ENCODE measurements at places on chromosomes 4 and X. TPM values are rescaled to one million over a fixed set of nuclear protein-coding genes. Genes with fewer than 3 reads are reported as not detected.

STK26 gene
- 9.2 TPM for polyA plus RNA-seq

YY2 gene
- polyA plus RNA-seq: 3.3 TPM

CT47B1 gene
- not detected for polyA plus RNA-seq

NOP14 gene
- 18.0 TPM for polyA plus RNA-seq

EMCN gene
- 134 TPM for polyA plus RNA-seq

LRP2BP gene
- polyA plus RNA-seq: 4.5 TPM

CXCL11 gene
- 0.43 TPM for polyA plus RNA-seq

HEPH gene
- polyA plus RNA-seq: 115 TPM

GLUD2 gene
- 3.0 TPM for polyA plus RNA-seq

CT45A3 gene
- polyA plus RNA-seq: not detected

BEX1 gene
- polyA plus RNA-seq: 67.2 TPM

FABP2 gene
- polyA plus RNA-seq: not detected

DCAF12L2 gene
- polyA plus RNA-seq: 2.7 TPM

USP38 gene
- 27.8 TPM for polyA plus RNA-seq

HMX1 gene
- 0.09 TPM for polyA plus RNA-seq

NIPAL1 gene
- polyA plus RNA-seq: 10.7 TPM

FDCSP gene
- polyA plus RNA-seq: 1.8 TPM

CTAG2 gene
- not detected for polyA plus RNA-seq

LPAR4 gene
- polyA plus RNA-seq: 16.8 TPM

TREX2 gene
- 0.34 TPM for polyA plus RNA-seq

FAM184B gene
- 0.50 TPM for polyA plus RNA-seq

GLRA2 gene
- 0.20 TPM for polyA plus RNA-seq

PNMA3 gene
- polyA plus RNA-seq: 32.5 TPM

ADGRG4 gene
- not detected for polyA plus RNA-seq

RPA4 gene
- polyA plus RNA-seq: not detected

OCIAD2 gene
- 195 TPM for polyA plus RNA-seq

TMEM154 gene
- polyA plus RNA-seq: 1.1 TPM

TEX13C gene
- polyA plus RNA-seq: not detected

KLHL15 gene
- polyA plus RNA-seq: 21.7 TPM

TSC22D3 gene
- 105 TPM for polyA plus RNA-seq

MAGEB6 gene
- polyA plus RNA-seq: not detected

LRAT gene
- polyA plus RNA-seq: 0.70 TPM

N4BP2 gene
- polyA plus RNA-seq: 19.7 TPM

MAGEA12 gene
- polyA plus RNA-seq: not detected

PASD1 gene
- polyA plus RNA-seq: not detected

EFHC2 gene
- polyA plus RNA-seq: 10.1 TPM

ARAP2 gene
- polyA plus RNA-seq: 8.6 TPM

MYOZ2 gene
- polyA plus RNA-seq: 0.16 TPM

FRG2 gene
- not detected for polyA plus RNA-seq

TMPRSS11E gene
- polyA plus RNA-seq: not detected

STK32B gene
- 11.3 TPM for polyA plus RNA-seq

SAGE1 gene
- polyA plus RNA-seq: not detected

DGAT2L6 gene
- not detected for polyA plus RNA-seq

DRD5 gene
- polyA plus RNA-seq: 0.60 TPM

F11 gene
- 4.7 TPM for polyA plus RNA-seq

CT55 gene
- polyA plus RNA-seq: 0.46 TPM

FAM236C gene
- not detected for polyA plus RNA-seq

Measured in left renal pelvis (tissue), 4 donors.